ENCODE measurements at places on chromosomes 11 and 22.

DNA sequence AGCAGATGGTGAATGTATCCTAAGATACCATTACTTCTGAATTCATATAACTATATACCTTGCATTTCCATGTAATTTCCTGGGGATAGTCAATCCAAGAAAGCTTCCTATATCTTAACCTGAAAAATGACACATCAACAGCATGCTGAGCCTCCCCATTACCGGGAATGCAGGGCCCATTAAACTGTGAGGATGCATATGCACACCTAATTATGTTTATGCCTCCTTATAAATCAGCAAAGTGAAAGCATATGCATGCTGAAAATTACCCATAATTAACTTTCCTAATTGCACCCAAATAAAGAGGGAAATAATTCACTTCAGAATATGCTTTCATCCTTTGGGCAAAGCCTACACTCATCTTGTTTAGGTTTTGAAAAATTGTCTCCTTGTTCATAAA is 663.0 kb downstream of the KCNA4 start:
- DNase-seq = no peak

GRCh38 chr22:25729016-25729995 is 12.7 kb upstream of the MYO18B start:
- no peak for DNase-seq

GRCh38 chr11:121488641-121489040 is 35.9 kb upstream of the SORL1-AS1 start:
- no peak for DNase-seq

DNA sequence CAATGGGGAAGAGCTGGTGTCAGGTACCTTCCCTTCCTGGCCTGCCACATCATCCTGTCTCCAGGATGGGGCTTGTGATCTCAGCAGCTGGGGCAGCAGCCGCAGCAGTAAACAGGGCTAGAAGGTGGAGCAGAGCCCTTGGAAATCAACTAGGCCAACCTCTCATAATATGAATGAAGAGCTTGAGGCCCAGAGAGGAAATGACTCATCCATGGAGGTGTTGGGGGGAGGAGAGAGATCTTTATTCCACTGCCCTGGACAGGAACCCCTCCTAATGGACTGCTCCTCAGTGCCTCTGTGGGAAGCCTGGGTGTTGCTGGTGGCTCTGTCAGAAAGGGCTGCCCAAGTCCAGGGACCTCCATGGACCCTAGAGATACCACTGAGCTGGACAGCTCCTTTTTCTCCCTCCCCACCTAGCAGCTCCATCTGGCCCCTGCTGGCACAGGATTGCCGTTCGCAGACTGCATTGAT is 111.8 kb downstream of the OSBP2 start:
- DNase-seq = no peak

DNA sequence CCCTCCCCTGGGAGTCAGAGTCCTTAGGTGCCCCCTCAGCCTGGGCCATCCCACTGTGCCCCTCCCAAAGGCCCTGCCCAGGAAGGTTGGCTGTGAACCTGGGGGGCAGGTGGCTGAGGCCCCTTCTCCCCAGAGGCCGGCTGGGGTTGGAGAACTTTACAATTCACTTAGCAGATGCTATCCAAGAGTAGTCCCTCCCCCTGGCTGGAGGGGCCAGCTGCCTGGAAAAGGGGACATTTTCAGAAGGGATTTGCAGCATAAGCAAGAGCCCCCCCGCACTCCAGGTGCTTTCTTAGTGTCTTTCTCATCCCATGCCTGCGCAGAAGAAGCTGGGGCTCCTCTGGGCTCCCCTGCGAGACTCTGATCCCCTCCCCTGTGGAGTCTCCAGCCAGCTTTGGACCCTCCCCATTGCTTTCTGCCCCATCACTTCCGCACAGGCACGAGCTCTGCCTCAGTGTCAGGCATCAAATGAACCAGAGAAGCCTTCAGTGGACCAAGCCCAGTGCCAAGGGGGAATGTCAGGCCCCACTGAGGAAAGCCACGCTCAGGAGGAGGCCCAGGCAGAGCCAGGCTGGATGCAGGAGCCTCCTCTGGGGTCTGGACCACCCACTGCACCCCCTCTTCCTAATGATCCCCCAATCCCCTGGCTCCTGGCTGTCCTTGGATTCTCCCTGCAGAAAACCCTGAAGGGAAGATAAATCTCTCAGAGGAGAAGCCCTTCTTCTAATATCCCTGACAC is 3.7 kb downstream of the SSTR3 start:
- no peak for DNase-seq

GRCh38 chr11:18254781-18255361 is 6.4 kb upstream of the SAA2 start:
- DNase-seq = no peak

GRCh38 chr11:96215826-96216225 is 127.2 kb downstream of the MAML2 start:
- no peak for DNase-seq

DNA sequence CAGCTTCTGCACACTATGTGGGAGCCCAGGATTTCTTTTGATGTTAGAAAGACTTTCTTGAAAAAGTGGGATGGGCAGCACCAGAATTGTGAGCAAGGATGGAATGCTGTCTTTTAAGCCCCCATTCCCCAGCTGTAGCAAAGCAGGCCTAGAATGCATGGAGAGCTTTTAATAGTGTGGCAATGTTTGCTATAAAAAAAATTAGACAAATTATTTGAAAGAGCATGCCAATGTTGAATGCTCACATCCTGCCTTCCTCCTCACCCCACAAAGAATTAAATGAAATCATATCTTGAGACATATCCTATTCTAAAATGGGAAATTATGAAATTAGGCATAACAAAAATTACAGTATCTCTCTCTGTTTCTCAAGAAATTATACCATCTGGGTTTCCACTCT is 154.7 kb downstream of the C11orf91 start:
- no peak for DNase-seq

- no peak for DNase-seq
Measured at GRCh38 chr22:17974087-17974486, 50.3 kb downstream of the MICAL3 start.

DNA sequence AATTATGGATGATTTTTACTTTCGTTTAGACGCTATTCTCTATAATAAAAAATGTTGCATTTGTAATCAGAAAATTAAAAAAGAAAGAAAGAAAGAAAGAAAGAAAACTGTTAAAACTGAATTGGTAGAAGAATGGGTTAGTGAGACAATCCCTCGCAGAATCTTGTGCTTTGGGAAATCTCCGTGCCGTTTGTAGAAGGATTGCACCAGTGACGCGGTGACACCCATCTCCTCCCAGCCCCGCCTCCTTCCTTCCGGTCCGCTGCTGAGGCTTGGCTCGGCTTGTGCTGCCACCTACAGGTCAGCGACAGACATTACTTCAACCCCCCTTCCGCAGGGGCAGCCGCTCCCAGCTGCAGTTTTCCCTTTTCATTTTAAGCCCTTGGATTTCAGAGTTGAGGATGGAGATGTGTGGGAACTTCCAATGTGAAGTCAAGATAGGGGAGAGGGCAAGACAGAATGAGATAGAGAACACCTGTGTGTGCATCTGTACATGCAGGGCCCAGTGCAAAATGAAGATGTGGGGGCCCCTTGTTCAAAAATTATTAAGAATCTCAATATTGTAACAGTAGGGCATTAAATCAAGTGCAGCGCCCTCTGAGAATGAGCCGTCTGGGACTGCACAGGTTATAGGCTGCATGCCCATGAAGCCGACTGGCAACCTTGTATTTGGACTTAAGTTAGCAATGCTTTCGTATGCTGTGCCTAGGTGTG is 41.1 kb downstream of the TST start:
- peak; percentile 87 for DNase-seq

- DNase-seq = no peak
Measured at GRCh38 chr11:60281485-60281884, 1.0 kb downstream of the MS4A4A start.

- DNase-seq = no peak
Measured at GRCh38 chr11:7268758-7269157, 17.1 kb downstream of the SYT9 start.

- DNase-seq = no peak
Measured at GRCh38 chr11:69825037-69825834, 6.0 kb upstream of the FGF3 start.

- DNase-seq = no peak
Measured at GRCh38 chr22:23457380-23457985, 122.6 kb downstream of the IGLL1 start.

DNA sequence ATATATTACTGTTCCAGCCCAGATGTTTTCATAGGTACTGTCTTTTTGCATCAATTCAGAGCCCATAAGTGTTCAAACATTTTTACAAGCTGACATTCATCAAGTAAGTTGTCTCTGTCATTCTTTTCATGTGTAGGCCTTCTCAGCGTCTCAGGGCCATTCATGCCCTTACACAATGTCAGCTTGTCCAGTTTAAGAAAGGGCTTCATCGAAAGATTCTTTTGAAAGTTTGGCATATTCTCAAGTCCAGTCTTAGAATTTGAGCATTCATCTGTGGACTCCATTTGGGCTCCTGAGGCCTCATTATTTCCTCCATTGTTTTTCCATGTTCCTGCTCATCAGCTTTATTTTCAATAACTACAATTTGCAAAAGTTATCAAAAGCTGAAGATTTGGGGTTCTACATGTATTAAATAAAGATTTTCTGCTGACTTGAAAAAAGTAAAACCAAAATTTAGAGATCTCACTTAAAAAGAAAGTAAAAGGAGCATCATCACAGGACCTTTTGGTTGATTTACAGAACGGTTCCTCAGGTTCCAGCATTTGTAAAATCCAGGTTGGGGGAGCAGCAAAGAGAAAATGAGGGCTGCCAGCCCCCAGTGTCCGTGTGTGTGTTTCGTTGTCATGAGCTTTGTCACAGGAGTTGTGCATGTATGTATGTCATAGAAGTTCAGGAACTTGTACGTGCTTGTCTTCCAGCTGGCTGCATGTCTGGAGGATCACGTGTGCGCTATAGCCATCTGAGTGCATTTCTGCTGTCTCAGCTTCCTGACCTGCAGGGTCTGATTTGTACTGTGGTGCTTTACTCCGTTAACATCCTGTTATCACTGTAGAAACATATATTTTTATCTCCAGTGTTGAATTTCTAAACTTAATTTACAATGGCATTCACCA is 15.6 kb downstream of the MOV10L1 start:
- no peak for DNase-seq

DNA sequence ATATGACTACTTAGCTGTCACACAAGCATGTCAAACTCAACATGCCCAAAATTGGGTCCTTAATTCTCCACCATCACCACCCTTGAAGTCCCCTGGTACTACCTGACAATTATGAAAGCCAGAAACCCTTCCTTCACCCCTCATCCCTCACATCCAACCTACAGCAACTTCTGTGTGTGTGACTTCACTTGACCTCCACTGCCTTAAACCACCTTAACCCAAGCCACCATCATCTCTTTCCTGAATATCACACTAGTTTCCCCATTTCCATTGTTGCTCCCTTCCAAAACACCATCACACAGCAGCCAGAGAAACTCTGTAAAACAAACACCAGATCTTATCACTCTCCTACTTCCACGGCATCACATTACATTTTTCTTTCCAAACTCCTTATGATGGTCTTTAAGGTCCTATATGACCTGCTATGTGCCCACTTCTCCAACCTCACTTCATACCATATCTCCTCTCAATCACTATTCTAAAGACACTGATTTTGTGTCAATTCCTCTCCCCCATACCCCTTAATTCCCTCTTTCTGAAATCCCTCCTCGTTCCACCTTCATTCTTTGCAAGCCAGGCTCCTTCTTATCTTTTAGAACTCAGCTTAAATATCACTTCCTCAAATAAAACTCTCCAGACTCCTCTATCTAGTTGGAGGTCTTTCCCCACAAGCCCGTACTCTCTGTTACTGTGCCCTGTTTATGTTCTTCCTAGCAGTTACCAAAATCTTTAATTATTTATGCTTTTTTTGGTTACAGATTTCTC is 124.9 kb downstream of the RBFOX2 start:
- no peak for DNase-seq

GRCh38 chr11:908273-908672 is 2.3 kb downstream of the CHID1 start:
- DNase-seq = no peak

GRCh38 chr11:22800482-22800881 is 29.1 kb downstream of the SVIP start:
- no peak for DNase-seq

DNA sequence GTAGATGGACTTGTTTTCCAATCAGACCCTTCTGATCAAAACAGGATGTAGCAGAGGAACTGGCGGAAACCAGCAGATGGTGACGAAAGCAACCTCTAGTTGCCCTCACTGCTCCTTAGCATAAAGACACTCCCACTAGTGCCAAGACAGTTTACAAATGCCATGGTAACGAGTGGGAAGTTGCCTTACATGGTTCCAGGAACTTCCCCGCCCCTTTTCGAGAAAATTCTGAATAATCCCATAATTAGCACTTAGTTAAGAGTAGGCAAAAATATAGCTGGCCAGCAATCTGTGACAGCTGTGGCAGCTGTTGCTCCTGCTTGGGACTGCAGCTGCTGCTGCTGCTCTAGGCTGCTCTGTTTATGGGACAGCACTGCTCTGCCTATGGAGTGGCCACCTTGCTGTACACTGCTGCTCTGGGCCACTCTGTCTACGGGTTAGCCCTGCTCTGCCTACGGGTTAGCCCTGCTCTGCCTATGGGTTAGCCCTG is 33.4 kb upstream of the SORL1 start:
- DNase-seq = no peak

GRCh38 chr11:2437516-2437915 is 6.8 kb downstream of the TRPM5 start:
- no peak for DNase-seq

GRCh38 chr11:78961937-78962701 is 387.5 kb upstream of the NARS2 start:
- DNase-seq = no peak

DNA sequence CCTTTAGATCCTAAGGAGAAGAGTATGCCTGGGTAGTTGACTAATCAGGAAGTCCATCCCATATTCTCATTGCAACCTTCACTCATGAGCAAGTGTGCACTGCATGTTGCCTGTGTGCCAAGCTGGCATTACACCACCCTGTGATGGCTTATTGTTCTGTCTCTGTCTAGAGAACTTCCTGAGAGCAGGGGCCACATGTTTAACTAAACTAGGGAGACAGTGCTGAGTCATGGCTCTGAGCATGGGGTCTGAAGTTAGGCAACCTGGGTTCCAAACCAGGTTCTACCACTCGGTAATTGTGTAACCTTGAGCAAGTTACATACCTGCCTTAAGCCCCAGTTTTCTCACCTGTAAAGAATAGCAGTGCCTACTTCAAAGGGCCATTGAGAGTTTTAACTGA is 39.6 kb downstream of the CSNK2A3 start:
- DNase-seq = no peak

DNA sequence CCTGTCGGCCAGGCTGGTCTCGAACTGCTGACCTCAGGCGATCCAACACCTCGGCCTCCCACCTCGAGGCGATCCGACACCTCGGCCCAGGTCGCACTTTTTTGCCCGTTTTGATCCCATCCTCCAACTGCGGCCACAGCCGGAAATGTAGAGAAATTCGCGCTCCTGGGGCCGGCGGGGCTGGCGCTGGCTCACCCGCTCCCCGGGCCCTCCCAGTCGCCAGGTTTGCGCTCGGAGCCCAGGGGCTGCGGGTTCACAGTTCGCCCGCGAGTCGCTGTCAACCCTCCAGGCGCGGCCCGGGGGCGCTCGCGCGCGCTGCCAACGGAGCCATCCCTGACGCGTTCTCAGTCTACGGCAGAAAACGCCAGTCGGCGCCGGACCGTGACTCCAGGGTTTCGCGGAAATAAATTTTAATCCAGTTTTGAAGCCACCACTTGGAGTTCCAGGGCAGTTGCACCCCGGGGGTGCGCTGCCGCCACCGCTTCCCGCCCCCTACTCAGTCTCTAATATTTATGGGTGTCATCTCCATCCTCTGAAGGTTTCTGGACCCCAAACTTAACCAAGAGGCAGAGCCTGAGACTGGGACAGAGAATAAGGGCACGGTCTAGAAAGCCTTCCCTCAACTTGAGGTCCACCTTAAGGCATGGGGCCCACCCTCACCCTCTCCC is 1.5 kb upstream of the KLHDC7B start:
- DNase-seq = peak; percentile 69

- no peak for DNase-seq
Measured at GRCh38 chr11:34623463-34623862, 2.6 kb downstream of the EHF start.

All from stimulated activated CD8-positive, alpha-beta memory T cell treated with anti-CD3 and anti-CD28 coated beads, Interleukin-2, amount 100 ng/mL, for 1 hour (primary cell).